Fibroblast of skin of left biceps (primary cell): ENCODE measurements at places on chromosomes 1 and 21.
A peak's percentile ranks its signal among the peaks of the same experiment; 100 is the strongest.

- DNase-seq: peak; percentile 23
Observed at GRCh38 chr1:59947047-59947938, 20.7 kb upstream of the CYP2J2 start.

- no peak for DNase-seq
Observed at GRCh38 chr1:207921321-207921720, 10.4 kb upstream of the CD34 start.

GRCh38 chr1:109516872-109517271, 7.3 kb upstream of the AMIGO1 start:
- no peak for DNase-seq

- DNase-seq: no peak
Observed at GRCh38 chr1:4658643-4659628, 4.5 kb downstream of the AJAP1 start.
